ENCODE measurements at places on chromosomes 11 and 22. TPM values are rescaled to one million over a fixed set of nuclear protein-coding genes. Genes with fewer than 3 reads are reported as not detected.

C22orf31 gene
- not detected for total RNA-seq

CELSR1 gene
- 0.10 TPM for total RNA-seq

SESN3 gene
- total RNA-seq, result 11.0 TPM

RAG2 gene
- not detected for total RNA-seq

KRTAP5-8 gene
- total RNA-seq, result not detected

SCN3B gene
- total RNA-seq, result 69.0 TPM

MYH9 gene
- total RNA-seq, result 206 TPM

APOBEC3G gene
- total RNA-seq, result 1.0 TPM

HDHD5 gene
- total RNA-seq, result 46.7 TPM

PIWIL4 gene
- 1.2 TPM for total RNA-seq

TRIM49 gene
- not detected for total RNA-seq

CD82 gene
- total RNA-seq, result 25.9 TPM

RAC2 gene
- 5.0 TPM for total RNA-seq

DDX25 gene
- total RNA-seq, result not detected

B4GALNT4 gene
- 0.12 TPM for total RNA-seq

LARGE1 gene
- total RNA-seq, result 68.9 TPM

CNTN5 gene
- total RNA-seq, result 0.46 TPM

GPR83 gene
- total RNA-seq, result not detected

TRIM29 gene
- not detected for total RNA-seq

ZC3H7B gene
- 32.0 TPM for total RNA-seq

LUZP2 gene
- total RNA-seq, result not detected

MAPK11 gene
- 4.4 TPM for total RNA-seq

VPREB3 gene
- 0.85 TPM for total RNA-seq

TMEM191C gene
- not detected for total RNA-seq

APOC3 gene
- total RNA-seq, result 0.46 TPM

TEX54 gene
- total RNA-seq, result not detected

GDPD4 gene
- not detected for total RNA-seq

ALX4 gene
- total RNA-seq, result not detected
